ENCODE measurements at places on chromosomes 11 and 22.

DNA sequence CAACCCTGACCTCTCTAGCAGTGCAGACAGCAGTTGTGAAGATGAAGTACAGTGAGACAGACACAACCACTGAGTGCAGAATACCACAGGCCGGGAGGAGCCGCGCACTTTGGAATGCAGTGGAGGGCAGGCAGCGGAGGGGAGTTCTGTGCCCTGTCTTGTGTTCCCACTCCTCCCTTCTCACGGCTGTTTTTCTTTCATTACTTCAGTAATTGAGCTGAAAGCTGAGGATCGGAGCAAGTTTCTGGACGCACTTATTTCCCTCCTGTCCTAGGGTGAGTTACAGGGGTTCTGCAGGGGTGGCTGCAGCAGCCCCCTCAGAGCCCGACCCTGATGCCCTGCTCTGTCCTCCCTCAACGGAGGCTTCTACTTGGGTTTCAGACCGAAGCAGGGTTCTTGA, 5.6 kb downstream of the CLDN5 start:
- no peak for DNase-seq

DNA sequence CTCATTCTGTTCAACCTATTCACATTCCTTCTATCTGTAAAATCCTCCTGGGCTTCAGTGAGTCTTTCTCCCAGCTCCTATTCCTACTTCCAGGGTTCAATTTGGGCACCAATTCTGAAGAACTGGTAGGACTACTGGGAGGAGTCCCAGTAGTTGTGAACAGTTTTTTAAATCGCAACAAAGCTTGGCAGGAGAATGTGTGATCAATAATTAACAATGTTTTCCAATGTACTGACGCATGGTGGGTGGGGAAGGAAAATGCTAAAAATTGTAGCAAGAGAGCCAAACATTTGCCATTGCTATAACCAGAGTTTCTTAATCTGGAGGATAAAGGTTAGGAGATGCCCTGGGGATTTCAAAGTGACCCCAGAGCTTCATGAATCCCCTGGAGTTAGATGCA, 27.3 kb upstream of the PRSS23 start:
- DNase-seq, result no peak

GRCh38 chr11:96393753-96394348, 4.0 kb downstream of the JRKL start:
- DNase-seq, result no peak

DNA sequence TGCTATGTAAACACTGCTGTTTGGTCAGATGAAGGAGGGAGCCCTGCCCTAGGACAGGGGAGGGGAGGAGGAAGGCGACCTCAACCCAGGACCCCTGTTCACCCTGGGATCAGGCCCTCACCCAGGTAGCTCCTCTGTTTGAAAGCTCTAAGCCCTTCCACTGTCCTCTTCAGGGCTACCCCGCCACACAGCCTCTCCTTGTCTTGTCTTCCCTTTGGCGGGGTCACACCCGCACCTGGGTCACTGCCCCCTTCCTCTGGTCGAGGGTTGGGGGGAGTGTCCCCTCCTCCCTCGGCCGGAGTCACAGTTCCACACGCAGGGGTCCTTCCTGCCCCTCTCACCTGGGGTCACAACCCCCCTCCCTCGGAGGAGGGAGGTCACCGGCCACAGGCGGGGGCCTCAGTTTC, 463 bp upstream of the PTPMT1 start:
- no peak for DNase-seq

DNA sequence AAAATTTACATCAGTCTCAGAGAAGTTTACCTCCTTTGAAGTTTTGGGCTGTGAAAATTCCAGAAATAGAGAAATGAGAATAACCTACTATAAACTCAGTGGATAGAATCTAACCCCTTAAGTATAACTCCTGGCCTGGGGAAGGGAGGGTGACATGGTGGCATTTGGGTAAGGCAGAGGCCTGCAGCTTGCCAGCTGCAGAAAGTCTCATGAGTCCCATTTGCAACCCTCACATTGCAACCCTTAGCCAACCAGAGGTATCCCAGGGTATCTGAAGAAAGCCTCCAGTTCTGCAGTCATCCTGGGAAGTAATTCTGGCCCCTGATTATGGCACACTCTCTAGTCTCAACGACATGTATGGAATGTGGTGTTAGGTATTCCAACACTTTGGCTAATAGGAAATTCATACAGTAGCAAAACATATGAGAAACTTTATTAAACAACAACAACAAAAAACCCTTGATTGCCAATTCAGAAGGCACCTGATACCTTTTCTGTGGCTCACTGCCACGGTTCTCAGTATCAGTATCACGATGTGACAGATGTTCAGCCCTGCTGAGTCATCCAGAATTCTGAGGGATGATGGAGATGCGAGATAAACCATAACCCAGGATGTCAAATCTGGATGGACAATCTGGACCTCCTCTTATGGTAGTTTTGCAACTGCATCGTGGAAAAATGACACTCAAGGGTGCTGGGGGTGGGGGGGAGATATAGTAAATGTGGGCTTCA, 743.4 kb downstream of the NELL1 start:
- DNase-seq, result no peak

DNA sequence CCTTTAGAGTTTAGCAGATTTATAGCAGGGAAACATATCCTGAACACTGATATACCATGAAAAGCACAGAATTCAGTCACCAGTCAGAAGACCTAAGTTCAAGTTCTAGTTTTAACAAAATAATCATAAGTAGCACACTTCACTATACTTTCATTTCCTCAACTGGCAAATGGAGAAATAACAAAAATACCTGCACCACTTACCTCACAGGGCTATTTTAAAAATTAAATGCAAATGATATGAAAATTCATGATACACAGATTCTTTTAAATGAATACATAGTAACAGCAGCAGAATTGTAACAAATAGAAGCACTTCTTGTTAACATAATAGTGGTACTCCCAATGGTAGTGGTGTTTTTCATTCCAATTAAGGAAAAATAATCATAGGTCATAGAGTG, 139.0 kb downstream of the FCHSD2 start:
- no peak for DNase-seq

GRCh38 chr22:25666308-25666707, 75.7 kb upstream of the MYO18B start:
- DNase-seq, result no peak

- DNase-seq, result no peak
Measured at GRCh38 chr11:6647836-6648235, 7.8 kb downstream of the DCHS1 start.

DNA sequence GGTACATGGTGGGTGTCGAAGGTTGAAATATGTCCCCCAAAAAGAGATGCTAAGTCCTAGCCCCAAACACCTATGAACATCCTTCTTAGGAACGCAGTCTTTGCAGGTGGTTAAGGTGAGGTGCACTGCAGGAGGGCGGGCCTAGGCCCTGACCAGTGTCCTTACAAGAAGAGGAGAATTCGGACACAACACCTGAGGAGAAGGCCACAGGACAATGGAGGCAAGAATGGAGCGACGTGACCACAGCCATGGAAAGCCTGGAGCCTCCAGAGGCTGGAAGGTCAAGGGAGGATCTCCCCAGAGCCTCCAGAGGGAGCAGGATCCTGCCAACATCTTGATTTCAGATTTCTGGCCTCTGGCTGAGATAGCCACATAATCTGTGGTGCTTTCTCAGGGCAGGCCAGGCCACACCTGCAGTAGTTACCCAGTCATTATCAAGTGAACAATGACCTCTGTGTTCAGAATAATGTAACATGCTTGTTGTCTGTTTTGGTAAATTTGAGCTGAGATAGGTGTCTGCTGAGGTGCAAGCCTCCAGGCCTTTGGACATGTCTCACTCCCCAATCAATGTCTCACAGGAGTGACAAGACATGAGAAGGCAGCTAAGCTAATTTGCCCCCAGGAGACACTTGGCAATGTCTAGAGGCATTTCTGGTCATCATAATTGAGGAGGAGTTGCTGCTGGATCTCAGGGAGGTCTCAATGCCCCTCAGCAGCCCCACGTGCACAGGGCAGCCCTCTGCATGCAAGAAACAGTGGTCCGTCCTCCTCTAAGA, 498.9 kb downstream of the BRD1 start:
- DNase-seq, result no peak

DNA sequence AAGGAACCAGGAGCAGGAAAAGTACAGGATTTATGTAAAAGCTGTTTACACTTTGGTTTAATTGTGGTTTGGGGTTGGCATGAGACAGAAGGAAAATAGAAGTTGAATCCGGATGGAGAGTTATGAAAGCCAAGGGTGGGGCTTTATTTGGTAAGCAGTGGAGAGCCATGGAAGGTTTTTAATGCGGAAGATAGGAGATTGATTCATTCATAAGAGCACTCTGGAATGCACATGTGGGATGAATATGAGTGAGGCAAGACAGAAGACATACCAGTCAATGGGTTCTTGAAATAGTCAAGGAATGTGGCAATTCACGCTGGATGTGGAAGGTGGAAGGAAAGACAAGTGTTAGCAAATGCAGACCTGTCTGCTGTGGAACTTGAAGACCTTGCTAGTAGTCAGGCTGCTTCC, 9.3 kb upstream of the GLB1L3 start:
- DNase-seq, result no peak

- DNase-seq, result no peak
Measured at GRCh38 chr22:44269117-44269498, 43.6 kb downstream of the SHISAL1 start.

GRCh38 chr22:39013942-39014722, at the start of gene APOBEC3C:
APOBEC3C (plus strand) TSS chr22:39014257; CDS start chr22:39014363, 106 bp downstream.
- peak; percentile 83 for DNase-seq

DNA sequence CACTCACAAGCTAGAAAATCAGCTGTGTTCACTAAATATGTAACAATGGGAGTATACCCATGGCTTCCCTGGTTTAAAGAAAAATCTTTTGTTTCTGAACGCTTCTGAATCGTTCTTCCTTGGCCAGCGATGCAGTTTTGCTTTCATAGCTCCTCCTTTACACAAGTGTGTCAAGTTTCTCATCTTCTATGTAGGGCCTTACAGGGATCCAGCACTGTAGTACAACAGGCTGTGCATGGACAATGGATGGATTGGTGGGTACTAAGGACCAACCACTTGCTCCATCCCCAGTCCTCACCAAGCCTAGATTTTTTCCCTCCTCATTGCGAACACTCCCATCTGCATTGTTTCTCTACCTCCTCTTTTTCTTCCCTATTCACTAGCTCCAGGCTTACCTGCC, 24.3 kb upstream of the POU2AF2 start:
- no peak for DNase-seq

DNA sequence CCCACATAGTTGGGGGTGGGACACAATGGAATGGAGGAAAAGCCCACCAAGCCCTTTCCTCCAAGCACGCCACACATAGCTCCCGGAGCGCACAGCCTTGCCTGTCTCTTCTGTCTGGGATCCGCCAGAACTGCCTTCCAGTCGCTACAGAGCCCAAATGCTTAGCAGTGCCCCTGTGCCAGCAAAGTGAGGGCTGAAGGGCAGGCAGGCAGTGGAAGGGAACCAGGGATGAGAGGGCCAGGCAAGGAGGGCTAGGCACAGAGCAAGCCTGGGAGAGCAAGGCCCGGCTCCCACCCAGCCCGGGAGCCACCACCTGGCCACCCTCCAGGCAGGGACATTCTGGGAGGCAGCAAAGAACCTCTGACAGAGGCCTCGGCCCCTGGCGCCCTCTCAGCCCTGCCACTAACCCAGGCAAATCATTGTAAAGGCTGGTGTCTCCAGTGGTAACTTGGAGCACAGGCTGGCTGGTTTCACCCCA, 32.5 kb downstream of the PPP2R1B start:
- DNase-seq, result no peak

DNA sequence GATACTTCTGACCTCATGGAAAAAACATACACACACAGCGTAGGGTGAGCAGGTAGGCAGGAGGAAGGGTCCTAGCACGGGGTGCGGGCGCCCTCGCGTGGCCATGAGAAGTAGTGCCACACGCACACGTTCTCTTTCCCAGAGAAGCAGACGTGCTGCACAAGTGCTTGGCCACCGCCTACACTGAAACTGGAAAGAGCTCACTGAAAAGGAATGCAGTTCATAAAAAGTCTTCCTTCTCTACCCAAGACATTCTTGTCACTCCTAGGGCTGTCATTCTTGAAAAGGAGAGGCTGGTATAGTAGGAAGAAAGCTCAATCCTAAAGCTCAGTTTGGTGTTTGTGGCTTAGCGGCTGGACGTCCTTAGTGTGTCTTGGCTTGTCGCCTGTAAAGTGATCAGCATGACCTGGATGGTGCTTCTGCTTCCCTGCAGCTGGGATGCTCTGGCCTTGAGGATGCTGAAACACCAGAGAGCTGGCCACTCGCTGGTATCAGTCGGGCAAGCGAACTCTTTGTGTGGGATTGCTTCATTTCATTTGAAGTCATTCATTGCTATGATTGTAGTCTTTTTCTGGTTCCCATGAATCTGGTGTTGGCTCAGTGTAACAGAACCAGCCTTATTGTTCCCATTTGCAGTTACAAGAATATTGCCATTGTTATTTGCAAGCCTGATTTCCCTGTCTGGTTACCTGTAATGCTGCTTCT, 303.8 kb downstream of the NTM start:
- DNase-seq, result peak; percentile 12

GRCh38 chr11:134171951-134172350, 51.8 kb downstream of the NCAPD3 start:
- DNase-seq, result no peak

- no peak for DNase-seq
Measured at GRCh38 chr11:84270466-84270865, 984.3 kb upstream of the CCDC90B start.

GRCh38 chr22:36552289-36552688, 23.3 kb upstream of the EIF3D start:
- DNase-seq, result no peak
